ENCODE measurements at places on chromosomes 2 and 18. TPM values are rescaled to one million over a fixed set of nuclear protein-coding genes. Genes with fewer than 3 reads are reported as not detected.

GRCh38 chr2:206978746-206979145, 39.4 kb downstream of the CPO start:
- no peak for DNase-seq

DNA sequence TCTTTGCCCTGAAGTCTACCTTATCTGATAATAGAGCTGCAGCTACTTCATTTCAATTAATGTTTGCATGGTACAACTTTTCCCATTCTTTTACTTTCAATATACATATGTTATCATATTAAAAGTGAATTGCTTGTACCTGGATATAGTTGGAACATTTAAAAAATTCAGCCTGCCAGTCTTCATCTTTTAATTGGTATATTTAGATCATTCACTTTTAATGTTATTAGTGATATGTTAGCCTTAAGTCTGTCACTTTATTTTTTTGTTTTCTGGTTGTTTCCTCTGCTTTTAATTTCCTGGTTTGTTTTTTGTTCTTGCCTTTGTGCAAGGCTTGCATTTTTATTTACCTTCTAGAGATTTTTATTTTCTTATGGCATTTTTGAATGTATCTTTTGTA, 158.2 kb downstream of the GALNT1 start:
- DNase-seq: no peak

DNA sequence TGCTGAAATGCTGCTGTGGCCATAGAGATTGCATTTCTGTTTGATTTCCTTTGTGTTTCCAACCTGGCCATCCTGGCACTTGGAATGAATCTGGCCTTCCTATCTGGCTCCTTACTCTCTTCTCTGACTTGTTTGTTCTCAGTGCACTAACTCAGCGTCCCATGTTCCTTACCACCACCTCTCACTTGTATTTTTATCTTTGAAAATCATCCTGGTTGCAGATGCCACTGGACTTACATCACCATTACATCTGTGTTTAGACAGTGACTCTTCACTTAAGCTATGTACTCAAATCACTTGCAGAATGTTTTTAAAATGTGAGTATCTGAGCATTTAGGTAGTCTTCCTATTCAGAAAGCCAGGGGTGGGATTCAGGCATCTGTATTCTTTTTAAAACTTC, 239.5 kb downstream of the WDR7 start:
- DNase-seq: peak; percentile 81

DNA sequence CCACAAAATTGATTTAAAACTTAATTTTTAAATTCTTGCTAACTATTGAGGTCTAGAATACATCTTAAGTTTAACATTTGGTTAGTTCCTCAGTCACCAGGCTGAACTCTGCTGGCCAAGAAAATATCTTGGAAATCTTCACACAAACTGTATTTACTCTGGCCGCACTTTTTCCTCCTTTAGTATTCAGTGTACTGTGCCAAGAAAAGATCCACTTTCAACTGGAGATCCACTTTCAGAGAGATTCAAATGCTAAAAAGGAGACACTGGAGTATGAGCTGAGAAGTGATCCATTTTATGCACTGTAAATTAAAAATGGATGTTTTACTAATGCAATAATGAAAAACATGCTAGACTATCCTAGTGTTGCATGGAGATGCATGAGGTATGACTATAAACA, 98.1 kb downstream of the ANTXR1 start:
- DNase-seq: no peak

- no peak for DNase-seq
Observed at GRCh38 chr2:39140322-39140847, 19.5 kb upstream of the SOS1 start.

DNA sequence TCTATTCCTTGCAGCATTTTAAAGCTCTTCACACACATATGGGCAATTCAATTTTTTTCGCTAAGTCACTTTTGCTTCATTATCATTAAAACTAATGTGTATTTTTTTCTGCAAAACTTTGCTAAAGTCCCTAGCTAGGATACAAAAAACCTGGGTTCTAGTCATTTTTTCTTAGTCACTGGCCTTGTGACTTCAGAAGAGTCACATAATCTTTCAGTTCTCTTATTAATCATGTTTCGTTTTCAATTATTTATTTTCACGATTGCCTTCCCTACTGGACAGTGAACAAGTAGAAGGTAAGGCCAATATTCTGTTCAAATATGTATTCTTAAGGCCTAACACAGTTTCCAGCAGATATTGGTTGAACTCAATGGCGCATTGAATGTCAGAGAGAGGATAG, 60.9 kb upstream of the CYRIA start:
- DNase-seq: no peak

GRCh38 chr2:184444217-184444616, 154.1 kb upstream of the ZNF804A start:
- DNase-seq: no peak

GRCh38 chr2:71798266-71799012, 345.1 kb downstream of the DYSF start:
- DNase-seq: no peak

GRCh38 chr2:241931084-241931975, 61.8 kb downstream of the RTP5 start:
- DNase-seq: no peak

DNA sequence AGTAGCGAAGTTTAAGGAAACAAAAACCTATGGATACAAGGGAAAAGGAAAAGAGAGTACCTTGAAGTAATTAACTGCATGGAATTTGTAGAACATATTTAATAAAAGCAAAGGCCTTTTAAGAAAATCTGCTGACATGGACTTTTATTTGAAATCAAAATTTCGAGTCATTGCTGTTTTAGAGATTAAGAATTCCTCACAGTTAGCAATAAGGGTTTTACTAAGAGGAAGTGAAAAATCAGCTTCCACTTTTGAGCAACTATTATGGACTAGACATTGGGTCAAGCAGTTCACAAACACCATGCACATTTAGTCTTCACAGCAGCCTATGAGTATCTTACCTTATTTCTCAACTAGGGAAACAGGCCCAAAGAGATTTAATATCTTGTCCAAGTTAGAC, 876.3 kb downstream of the BCL11A start:
- DNase-seq: no peak

The PLCD4 gene
- 0.58 TPM for total RNA-seq

The YES1 gene
- total RNA-seq: 130 TPM

DNA sequence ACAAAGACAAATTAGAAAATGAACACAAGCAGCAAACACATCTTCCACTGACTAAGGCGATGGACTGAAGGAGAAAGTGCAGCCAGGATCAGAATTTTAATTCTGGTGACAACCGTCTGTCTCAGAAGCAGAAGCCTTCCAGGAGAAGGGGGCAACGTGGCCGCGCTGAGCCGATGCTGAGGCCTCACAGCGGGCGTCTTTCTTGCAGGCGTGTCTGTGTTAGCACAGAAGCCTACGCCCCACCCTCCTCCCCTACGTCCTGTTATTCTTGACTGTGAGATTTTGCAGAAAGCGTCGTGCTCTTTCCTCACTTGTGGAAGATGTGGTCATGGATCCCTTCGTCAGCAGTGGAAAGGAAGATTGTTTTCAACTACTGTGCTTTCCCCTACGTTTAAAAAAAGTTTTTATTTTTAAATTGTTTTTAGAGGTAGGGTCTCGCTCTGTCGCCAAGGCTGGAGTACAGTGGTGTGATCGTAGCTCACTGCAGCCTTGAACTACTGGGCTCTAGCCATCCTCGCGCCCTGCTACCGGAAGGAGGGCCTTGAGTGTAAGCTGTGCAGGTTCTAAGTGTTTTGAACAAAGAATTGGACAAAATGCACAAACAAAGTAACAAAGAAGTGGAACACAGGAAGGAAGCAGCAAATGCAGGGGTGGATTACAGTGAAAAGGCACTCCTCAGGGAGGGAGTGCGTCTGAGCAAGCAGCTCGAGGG, 422.0 kb downstream of the GALR1 start:
- DNase-seq: no peak

- DNase-seq: no peak
Observed at GRCh38 chr2:155033652-155034051, 335.2 kb downstream of the KCNJ3 start.

DNA sequence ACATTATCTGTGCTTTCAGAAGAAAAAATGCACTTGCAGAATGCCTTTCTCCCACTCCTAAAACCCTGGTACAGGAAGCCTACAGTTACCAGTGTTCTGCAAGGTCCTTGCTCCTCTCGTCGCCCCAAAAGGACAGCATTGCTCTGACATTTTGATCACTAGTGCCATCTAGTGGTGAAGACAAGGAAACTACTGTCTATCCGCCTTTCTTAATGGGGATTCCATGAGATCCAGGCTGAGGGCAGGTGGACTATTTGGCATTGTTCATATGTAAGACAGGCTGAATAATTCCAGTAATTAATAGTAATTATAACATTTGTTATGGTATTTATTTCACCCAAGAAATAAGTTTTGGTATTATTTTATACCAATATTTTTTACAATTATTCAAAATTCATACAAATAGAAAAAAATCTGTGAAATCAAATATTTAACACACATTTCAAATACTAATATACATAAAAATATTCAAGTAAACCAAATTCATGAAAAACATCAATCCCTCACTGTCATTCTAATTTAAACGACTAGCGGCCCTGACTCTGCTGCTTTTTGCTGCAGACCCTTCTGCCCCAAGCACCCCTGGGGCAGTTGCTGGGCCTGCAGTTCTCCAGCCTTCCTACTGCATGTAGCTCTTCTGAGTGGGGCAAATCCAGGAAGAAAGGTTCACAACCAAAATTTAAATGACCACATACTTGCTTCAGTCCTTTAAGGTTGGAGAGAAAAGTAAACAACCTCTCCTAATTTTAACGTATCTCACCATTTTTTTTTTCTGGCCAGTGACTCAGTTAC, 19.0 kb downstream of the TPGS2 start:
- no peak for DNase-seq

DNA sequence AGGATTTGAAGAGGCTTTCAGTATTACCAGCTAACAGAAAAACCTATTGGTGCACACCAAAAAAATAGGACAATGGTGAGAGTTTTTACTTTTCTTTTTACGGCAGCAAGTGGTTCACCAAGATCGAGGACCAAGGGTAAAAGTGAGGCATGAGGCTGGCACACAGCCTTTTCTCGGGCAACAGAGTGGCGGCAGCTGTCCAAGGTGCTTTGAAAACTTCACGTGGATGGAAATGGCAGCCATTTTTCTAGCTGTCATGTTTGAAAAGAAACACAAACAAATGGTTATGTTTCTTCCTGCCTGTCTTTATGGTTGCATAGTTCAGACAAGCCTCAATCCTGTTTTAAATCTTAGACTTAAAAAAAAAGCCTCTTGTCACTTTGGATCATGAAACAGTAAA, 812.5 kb upstream of the CHAC2 start:
- DNase-seq: no peak

- DNase-seq: no peak
Observed at GRCh38 chr2:203565076-203565475, 30.0 kb upstream of the RAPH1 start.

GRCh38 chr2:209523867-209524266, 100.0 kb downstream of the MAP2 start:
- no peak for DNase-seq

GRCh38 chr2:56191617-56192016, 7.8 kb downstream of the CCDC85A start:
- DNase-seq: no peak

The PXDN gene
- 197 TPM for total RNA-seq

- no peak for DNase-seq
Observed at GRCh38 chr2:229089776-229090175, 181.3 kb downstream of the PID1 start.

The RFTN2 gene
- total RNA-seq: not detected

GRCh38 chr2:174764280-174765255, at the start of gene CHRNA1:
Gene CHRNA1 (minus strand): TSS chr2:174764472. CDS start chr2:174764394, 78 bp downstream.
- DNase-seq: no peak

GRCh38 chr2:55985406-55985805, 61.8 kb upstream of the EFEMP1 start:
- no peak for DNase-seq
